ENCODE measurements at places on chromosomes 11 and 22. TPM values are rescaled to one million over a fixed set of nuclear protein-coding genes. Genes with fewer than 3 reads are reported as not detected.

ANO1 gene
- total RNA-seq: 5.0 TPM

GRCh38 chr22:31491218-31491962 is 1.7 kb upstream of the EIF4ENIF1 start:
- no peak for DNase-seq

ZP1 gene
- total RNA-seq: not detected

DNA sequence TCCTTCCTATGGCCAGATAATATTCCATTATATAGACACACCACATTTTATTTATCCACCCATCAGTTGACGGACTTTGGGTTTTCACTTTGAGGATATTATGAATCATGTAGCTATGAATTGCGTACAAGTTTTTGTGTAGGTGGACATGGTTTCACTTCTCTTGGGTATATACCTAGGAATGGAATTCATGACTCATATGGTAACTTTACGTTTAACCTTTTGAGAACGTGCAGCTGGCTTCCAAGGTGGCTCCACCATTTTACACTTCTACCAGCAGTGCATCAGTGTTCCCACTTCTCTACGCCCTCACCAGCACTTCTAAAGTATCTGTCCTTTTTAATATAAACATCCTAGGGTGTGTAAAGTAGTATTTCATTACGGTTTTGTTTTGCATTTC is 112.0 kb downstream of the PLEKHA7 start:
- DNase-seq: no peak

DNA sequence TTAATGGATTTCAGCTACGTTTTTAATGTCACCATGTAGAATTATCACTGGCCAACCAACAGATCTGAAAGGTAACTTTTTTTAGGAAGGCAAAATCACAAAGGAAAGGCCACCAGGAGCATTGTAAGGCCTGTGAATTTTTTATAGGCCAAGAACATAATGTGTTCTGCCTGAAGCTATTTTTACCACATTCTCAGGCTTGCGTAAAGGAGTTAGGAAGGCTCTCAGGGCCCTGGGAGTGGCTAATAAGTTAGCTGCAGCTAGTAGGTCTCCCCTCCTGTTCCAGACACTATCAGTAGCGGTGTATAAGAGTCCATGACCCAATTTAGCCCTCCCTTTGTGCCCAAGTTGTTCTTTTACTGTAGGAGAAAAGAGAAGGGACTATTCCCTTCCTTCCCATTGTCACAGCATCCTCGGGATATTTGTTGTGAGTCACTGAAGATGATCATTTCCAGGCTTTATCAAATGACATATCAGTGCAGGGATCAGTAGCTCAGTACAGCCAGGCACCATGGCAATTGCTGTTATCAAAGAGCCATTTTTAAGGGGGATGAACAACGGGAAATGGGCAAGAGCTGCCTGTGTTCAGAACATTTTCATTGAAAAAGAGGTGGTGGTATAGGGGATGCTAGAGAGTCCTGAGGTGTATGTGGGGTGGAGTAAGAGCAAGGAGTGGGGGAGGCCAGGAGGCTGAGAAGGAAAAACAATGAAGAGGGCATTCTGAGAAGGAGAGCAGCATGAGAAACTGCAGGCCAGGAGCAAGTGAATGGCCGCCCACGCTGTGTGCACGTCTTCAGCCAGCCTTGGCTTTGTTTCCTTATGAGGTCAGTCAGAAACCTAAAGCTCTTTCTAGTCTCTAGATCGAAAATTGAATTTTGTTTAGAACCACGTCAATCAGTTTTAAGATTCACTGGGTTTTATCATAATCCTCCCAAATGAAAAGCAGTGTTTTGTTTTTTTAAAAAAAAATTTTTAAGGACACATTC is 940.3 kb downstream of the NTM start:
- DNase-seq: no peak

DNA sequence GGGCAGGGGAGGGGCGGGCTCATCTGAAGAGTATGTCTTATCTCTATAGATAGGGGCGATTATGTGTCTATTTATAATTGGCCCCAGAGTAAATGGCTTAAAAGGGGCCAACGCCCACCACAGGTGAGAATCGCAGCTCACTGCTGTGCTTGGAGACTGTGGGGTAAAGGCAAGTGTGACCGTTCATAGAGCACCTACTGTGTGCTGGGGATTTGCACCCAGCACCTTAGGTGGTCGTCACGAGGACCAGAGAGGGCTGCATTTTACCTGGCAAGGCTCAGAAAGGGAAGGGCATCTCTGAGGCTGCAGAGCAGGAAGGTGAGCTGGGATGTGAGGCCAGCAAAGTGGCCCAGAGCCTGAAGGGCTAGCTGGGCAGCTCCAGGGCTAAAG is 13.7 kb upstream of the TCF20 start:
- no peak for DNase-seq

DNA sequence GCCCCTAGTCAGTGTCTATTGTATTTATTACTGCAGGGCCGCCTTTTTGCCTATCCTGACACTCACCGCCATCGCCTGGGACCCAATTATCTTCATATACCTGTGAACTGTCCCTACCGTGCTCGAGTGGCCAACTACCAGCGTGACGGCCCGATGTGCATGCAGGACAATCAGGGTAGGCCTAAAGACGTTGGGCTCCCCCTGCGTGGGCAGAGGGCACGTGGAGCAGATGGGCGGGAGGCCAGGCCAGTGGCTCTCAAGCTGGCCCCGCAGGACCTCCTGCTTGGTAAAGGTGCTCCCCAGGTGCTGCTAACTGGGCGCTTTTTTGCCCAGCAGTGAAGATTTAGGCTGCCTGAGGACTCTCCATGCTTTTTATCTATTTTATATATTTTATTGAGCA is 22.5 kb downstream of the CAT start:
- DNase-seq: no peak

MFRP gene
- not detected for total RNA-seq

GRCh38 chr22:23522623-23523251 is 57.4 kb downstream of the IGLL1 start:
- no peak for DNase-seq

DNA sequence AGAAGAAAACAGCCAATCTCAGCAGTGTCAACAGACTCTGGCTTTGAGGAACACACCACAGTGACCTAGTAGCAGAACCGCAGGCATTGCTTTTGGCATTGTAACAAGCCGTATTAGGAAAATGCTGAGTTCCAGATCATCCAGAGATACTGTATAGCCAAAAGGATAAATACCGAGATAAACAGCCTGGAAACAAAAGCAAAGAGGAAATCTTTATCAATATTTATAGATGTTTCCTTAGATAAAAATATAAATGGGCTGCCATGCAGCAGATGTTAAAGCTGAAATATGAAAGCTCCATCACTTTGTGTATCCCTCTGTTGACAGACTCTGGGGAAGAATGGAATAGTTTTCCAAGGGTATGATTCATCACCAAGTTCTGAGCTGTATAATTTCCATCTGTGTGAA is 98.9 kb upstream of the TP53AIP1 start:
- no peak for DNase-seq

DNA sequence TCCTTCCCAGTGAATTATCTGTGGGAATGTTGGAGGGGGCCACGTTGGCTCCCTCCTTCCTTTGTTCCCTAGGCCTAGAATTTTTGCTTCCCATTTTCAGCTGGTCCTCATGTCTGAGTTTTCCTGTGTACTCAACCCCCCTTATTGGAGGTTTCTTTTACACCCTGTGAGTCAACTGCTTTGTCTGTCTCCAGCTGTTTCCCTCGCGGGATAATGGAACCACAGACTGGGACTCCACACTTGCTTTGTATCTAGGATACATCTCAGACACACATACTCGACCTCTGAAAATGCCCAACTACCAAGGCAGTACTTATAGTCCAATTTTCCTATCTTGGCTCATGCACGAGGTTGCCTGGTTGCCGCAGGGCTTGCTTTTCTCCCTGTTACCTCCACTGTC is 352.7 kb upstream of the MPPED2 start:
- DNase-seq: no peak

IGSF9B gene
- 52.7 TPM for total RNA-seq

DNA sequence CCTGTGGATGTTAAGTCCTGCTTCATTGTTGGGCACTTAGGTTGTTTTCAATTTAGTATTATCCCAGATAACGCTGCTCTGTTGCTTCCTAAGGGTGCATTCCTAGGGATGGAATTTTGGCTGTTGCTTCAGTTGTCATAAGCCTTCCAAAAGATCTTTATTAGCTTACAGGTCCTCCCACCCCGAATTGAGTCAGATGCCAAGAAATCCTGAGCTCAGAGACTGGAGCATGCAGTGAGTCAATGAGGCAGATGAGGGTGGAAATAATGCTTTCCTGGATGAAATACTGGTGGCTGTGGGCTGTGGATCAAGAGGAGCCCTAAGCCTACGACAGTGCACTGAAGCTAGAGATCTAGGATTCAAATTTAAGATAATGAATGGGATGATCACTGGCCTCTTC is 10.7 kb upstream of the IL18BP start:
- no peak for DNase-seq

GRCh38 chr11:93908689-93909088 is 58.3 kb upstream of the VSTM5 start:
- no peak for DNase-seq

DNA sequence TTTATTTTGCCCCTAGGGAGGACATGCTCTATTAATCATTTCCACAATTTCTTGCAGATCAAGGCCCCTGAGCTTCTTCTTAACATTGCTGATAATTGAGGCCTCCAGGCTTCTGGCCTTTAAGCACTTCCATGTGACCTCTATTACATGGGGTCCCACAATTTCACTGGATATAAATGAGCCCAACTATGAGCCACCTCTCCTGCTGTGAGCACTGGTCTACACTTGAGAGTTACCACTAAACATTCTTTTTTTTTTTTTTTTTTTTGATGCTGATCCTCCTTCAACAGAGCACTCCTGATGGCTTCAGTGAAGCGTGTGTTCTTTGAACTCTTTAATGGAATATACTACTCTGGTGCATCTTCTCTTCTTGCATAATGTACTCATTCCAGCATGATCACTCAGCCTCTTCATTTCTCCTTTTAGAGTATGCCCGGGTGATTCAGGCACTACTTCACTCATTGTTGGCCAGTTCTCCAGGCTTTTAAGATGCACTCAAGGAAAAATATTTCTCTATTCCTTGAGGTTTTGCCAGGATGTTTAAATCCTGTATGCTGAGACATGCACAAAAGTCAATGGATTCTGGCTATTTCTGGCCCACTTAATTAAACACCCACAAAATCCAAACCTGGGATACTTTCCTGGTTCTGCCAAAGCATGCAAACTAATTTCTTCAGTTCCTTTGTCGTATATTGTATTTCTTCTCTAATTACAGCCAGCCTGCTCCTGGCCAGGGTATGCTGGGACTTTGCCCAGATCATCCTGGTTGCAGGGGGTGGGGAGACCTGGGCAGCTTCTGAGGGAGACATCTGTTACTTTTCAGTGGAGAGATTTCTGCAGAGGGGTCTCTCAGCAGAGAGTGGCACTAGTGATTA is 257.8 kb upstream of the LUZP2 start:
- no peak for DNase-seq

GLB1L2 gene
- 6.0 TPM for total RNA-seq

LMO1 gene
- 0.39 TPM for total RNA-seq

GRCh38 chr22:45867118-45867905 is 109.7 kb downstream of the WNT7B start:
- peak; percentile 53 for DNase-seq

DNA sequence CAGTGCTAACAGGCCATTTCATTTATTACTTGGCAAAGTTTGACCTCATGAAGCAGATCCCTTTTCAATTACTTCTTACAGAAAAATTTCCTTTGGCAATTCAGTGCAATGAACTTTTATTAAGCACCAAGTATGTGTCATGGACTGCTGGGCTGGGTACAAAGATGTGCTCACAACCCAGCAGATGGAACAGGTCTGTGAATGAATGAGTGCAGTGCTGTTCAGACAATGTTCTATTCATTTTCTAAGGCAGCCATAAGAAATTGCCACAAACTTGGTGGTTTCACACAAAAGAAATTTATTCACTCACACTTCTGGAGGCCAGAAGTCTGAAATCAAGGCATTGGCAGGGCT is 428.5 kb downstream of the SOX6 start:
- no peak for DNase-seq

TECTA gene
- 0.37 TPM for total RNA-seq

DNA sequence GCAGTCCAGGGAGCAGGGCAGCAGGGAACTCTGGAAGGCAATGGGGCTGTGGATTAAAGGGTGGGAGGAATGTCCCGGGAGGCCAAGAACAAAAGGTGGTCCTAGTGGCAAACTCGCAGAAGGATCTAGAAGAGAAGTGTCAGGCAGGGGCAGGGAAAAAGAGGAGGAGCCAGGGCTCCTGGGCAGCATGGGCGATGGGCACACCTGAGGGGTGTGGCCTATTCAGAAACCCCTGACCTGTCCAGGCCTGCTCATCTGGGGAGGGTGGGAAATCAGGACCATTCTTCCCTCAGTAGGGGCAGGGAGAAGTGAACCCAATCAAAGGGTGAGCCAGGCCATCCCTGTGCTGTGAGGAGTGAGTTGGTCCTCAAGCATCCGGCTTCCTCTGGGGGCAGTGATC is 108.6 kb downstream of the TRIM29 start:
- DNase-seq: no peak

ZBTB16 gene
- 0.34 TPM for total RNA-seq

DNA sequence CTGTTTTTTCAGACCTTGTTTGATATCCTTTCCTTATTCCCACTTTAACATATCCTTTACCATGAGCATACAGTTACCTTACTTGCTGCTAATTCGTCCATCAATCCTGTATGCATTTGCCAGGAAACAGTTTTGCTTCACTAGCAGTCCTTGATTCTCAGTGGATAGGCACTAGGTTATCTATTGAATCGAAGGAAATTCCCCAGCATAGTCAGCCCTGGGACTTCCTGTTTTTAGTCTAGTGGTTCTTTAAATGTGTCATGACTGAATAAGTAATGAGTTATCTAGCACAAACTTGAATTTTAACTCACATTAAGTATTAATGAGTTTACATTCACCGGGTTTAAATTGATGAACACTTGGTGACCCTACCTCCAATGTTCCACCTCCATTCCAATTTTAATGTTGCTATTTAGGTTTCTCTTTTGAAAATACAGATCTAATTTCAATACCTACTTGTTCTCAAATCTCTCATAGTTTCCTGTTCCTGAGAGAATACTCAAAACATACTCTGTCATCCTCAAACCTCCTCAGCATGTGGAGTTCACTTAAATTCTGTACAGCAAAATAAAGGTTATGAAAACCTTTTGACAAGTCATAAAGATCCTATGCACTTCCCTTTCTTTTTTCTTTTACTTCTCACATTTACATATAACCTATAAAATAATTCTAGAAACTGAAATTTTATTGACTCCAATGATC is 1375.1 kb upstream of the TENM4 start:
- DNase-seq: no peak

- no peak for DNase-seq
Observed at GRCh38 chr22:38482662-38483308, 14.9 kb downstream of the KDELR3 start.
